ENCODE measurements at places on chromosomes 6 and 20.
A peak's percentile ranks its signal among the peaks of the same experiment; 100 is the strongest.

DNA sequence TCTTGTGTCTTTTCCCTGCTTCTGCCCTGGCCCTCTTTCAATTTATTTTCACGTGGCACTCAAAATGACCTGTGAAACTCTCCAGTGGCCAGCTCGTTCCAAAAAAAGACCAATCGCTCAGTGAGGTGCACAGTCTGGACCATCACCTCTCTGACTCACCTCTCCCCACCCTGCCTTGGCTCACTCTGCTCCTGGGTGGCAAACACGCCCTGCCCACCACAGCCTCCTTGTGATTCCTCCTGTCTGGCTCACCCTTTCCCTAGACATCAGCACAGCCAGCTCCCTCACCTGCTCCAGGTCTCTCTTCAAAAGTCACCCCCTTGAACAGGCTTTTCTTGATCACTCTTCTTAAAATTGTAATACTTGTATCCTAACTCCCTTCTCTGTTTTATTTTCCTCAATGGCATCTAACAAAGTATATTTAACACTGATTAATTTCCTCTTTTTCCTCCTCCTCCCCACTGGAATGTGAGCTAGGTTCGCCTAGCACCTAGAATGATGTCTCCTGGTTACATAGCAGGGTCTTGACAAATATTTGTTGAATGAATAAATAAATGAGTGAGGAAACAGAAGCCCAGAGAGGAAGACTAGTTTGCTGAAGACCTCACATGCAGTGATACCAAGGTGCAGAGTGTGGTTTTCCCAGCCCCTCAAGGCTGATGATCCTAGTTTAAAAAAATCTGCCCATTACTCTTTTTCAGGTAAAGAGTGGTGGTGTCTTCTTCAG lies 109.0 kb downstream of the GJA10 start:
- no peak for DNase-seq

GRCh38 chr6:22940581-22941290 lies 371.4 kb downstream of the HDGFL1 start:
- no peak for DNase-seq

- DNase-seq = no peak
Measured at GRCh38 chr20:600141-600540, 10.0 kb downstream of the TCF15 start.

- DNase-seq = no peak
Measured at GRCh38 chr20:5432030-5432429, 115.3 kb upstream of the PROKR2 start.

DNA sequence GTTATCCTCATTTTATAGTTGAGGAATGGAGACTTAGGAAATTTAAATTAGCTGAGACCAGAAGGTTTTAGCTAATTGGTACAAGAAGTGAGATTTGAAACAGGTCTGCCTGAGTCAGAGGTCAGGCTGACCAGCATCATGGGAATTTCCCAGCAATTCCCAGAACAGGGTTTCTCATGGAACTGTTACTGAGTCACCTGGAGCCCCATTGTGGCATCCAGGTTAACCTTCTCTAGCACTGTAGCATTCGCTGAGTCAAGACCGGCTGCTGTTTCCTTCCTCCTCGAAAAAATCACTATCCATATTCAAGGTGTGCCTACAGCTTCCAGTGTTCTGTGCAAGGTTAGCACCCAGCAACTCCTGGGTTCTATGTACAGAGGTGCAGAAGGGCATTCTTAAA lies 238.0 kb upstream of the MAN1A1 start:
- DNase-seq = no peak

GRCh38 chr6:140713495-140713894 lies 1339.0 kb upstream of the CITED2 start:
- DNase-seq = no peak

DNA sequence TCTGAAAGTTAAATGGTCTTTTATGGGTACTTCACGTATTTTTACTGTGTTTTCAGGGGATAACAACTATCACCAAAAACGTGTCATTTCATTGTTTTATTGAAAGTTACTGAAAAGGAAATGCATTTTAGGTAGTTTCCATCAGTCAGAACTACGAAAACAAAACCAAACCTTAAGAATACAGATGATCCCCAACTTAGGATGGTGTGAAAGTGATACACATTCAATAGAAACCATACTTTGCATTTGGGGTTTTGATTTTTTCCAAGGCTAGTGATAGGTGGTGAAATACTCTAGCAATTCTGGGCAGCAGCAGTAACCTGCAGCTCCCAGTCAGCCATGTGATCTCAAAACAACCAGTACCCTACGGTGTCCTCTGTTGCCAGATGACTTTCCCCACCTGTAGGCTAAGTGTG lies 25.9 kb upstream of the EFHC1 start:
- DNase-seq = peak; percentile 68

GRCh38 chr6:897528-898207 lies 204.7 kb upstream of the EXOC2 start:
- no peak for DNase-seq

DNA sequence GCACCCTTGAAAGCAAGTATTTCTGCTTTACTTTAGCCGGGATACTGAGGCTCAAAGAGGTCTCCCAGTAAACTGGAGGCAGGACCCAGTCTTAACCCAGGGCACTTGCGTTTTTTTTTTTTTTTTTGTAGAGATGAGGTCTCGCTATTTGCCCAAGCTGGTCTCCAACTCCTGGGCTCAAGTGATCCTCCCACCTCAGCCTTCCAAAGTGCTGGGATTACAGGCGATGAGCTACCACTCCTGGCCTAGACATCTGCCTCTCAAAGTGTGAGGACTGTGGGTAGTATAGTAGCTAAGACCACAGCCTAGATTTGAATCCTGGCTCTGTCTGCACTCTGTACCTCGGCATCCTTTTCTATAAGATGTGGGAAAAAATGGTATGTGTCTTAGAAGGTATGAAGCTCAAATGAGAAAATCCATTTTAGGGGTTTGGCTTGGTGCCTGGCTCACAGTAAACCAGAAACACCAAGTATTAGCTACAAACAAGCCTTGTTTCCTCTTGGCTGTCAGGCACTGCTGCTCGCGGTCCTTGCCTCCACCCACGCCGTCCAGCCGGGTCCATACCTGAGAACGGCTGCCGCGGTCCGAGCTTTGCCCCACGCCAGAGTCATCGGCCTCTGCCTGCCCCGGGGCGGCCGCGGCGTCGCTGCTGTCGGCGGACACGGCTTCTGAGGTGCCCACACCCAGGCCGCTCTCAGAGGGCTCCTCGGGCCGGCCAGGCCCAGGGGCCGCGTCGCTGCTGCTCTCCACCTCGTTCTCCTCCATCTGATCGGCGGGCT lies 1.2 kb downstream of the ZNF335 start:
- DNase-seq = peak; percentile 25

DNA sequence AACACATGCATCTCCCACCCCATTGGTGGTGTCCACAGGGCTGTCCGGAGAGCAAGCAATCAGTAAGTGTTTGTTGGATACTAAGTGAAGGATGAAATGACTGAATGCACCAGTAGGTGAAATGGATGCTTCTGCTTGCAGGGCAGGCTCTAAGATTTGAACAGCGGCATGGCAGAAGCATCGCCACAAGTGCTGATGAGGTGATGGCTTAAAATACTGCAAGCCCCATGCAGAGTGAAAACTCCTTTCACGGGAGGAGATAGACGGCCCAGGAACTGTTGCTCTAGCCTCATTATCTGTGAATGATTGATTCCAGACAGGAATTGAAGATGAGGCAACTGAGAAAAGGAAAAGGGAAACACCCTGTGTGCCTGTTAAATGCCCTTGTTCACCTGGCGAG lies 158.9 kb downstream of the LY86 start:
- no peak for DNase-seq

- DNase-seq = no peak
Measured at GRCh38 chr6:37340639-37340943, 13.2 kb upstream of the RNF8 start.

- DNase-seq = no peak
Measured at GRCh38 chr6:7373739-7374138, 15.8 kb downstream of the CAGE1 start.

DNA sequence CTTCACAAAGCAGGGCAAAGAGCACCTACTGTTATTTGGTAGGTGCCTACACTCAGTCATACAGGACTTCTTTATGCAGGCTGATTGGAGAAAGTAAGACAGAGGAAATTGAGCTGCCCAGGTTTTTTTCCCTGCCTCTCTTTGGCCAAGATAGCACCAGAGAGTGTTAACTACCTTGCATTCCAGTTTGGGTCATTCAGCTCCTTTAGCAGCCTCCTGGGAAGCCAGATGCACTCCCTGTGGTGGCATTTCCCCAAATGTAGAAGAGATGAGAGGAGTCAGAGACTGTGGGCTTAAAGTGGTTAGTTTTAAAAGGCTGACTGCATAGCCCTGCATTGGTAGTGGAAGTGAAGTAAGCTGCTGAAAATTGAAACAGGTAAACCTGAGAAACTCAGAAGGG lies 358.4 kb downstream of the BCKDHB start:
- no peak for DNase-seq

- peak; percentile 22 for DNase-seq
Measured at GRCh38 chr6:46781478-46782378, 11.5 kb upstream of the MEP1A start.

GRCh38 chr6:2743280-2744208 lies 7.2 kb downstream of the MYLK4 start:
- no peak for DNase-seq

- peak; percentile 60 for DNase-seq
Measured at GRCh38 chr6:157761331-157761921, 61.6 kb upstream of the SNX9 start.
